Brain (organoid and tissue), 16 donors: ENCODE measurements at places on chromosomes 13 and 19. TPM values are rescaled to one million over a fixed set of nuclear protein-coding genes. Genes with fewer than 3 reads are reported as not detected.

Gene DCLK1
- polyA plus RNA-seq: 12.6 TPM

Gene ZNF728
- not detected for polyA plus RNA-seq

Gene ARRDC5
- not detected for polyA plus RNA-seq

Gene KIR2DL1
- not detected for polyA plus RNA-seq

Gene PCDH20
- polyA plus RNA-seq: 0.71 TPM

Gene IL12RB1
- polyA plus RNA-seq: 0.75 TPM

Gene ZNF677
- polyA plus RNA-seq: 15.2 TPM

Gene ING1
- polyA plus RNA-seq: 24.8 TPM

Gene UBE2L5
- not detected for polyA plus RNA-seq

Gene SIGLEC12
- polyA plus RNA-seq: 0.51 TPM

Gene C1QTNF9B
- polyA plus RNA-seq: not detected

Gene TFDP1
- 216 TPM for polyA plus RNA-seq

Gene KLK8
- not detected for polyA plus RNA-seq

Gene FBXO17
- polyA plus RNA-seq: 4.1 TPM

Gene ANGPTL4
- 23.4 TPM for polyA plus RNA-seq

Gene PCSK4
- polyA plus RNA-seq: 3.9 TPM

Gene ZNF493
- polyA plus RNA-seq: 1.8 TPM
